ENCODE measurements at places on chromosomes 3 and 15.

GRCh38 chr3:197137751-197138150 is 108.1 kb upstream of the MELTF start:
- DNase-seq, result no peak

DNA sequence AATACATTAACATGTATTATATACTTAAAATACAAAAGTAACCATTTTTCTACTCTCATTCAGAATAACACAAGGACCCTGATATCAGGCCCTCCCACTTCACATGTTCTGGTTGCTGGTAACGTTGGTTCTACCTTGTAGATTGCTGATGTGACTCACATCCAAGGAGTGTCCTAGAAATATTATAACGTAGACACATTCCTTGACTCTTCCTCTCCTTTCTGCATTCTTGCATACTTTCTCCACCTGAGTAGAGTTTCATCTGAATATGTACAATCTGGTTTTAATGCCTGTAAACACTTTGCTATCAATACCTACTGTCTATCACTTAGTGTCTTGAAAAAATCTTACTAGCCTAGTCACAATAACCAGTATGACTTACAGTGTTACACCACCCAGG is 35.0 kb upstream of the NEDD4 start:
- DNase-seq, result no peak

- peak; percentile 37 for DNase-seq
Measured at GRCh38 chr15:67433495-67434099, 87.3 kb upstream of the C15orf61 start.

GRCh38 chr3:46897031-46897430 is 19.5 kb downstream of the PTH1R start:
- DNase-seq, result no peak

GRCh38 chr3:188497021-188497420 is 343.1 kb downstream of the LPP start:
- DNase-seq, result no peak

- DNase-seq, result no peak
Measured at GRCh38 chr15:68593828-68594532, 15.2 kb downstream of the CORO2B start.

DNA sequence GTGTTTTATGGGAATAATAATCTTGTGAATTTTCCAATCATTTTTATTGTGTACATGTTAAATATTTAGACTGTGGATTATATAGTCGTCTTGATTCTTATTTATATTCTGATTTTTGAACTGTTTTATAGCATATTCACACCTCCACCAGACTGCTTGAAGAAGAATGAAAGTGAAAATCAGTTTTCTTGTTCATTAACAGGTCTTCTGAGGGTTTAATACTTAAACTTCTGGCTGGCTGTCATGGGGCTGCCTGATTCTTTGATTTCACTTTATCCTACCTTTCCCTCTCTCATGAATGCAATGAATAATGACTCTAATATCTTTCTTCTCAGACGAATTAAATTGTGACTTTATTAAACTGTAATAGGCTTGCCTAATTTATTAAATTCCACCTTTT is 56.2 kb downstream of the ATP2C1 start:
- no peak for DNase-seq

GRCh38 chr15:89129123-89129815 is 41.0 kb downstream of the ABHD2 start:
- DNase-seq, result peak; percentile 66

- no peak for DNase-seq
Measured at GRCh38 chr3:189049458-189050236, 122.1 kb upstream of the TPRG1 start.

- DNase-seq, result no peak
Measured at GRCh38 chr3:11415099-11415498, 142.9 kb downstream of the ATG7 start.

DNA sequence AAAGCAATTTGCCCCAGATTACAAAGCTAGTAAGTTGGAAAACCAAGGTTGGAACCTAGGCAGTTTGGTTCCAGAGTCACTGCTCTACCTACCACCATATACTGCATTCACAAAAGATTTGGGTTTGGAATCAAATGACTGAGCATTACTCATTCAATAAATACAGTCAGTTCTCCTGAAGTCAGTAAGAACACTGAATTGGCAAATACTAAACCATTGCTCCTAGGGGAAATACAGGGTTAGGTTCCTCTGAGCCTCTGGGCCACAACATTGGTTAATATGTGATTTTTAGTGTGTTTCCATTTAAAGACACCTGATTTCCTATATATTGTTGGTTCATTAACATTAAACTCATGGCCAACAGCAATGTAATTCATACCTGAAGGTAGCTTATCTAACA is 2.1 kb upstream of the EIF5A2 start:
- no peak for DNase-seq

DNA sequence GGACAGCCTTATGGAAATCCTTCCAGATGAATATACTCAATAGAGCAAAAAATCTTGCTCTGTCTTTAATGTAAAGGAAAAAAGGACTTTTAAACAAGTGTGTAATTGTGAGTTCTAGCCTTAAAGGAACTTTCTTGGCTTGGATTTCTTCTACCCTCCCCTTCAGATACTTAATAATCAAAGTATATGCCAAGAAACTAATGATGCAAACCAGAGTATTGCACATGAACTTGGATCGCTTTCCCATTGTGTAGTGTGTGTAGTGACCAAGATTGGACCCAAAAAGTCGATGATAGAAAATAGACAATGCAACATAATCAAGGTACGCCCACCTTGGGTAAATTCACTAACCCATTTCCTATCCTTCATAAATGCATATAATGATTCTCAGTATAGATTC is 123.8 kb downstream of the TIGIT start:
- DNase-seq, result no peak

DNA sequence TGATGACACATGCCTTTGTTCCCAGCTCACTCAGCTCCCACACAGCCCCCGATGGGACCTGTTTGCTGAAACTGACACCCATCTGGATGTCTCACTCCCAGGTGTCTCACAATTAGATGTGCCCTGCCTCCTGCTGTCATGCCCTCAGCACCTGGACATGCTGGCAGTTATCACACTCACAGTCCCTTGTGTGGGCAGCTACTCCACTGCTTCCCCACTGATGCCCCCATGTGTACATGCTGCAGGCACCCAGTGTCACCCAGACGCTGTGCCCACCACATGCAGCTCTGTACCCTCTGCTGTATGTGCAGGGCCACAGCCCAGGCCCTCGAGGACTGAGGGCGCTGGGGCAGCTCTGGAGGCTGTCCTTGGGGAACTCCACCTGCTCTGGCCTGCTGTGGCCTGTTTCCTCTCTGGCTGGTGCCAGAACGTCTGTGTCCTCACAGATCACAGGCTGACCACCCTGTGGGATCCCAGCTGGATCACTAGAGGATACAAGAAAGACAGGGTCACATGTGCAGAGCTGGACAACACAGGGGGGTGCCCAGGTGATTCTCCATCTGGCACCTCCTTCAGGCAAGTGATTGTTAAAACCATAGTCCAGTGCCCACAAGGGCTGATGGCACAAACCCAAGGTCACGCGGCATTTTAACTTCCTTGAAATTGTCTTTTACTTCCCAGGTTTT is 14.0 kb downstream of the C3orf22 start:
- DNase-seq, result peak; percentile 7

DNA sequence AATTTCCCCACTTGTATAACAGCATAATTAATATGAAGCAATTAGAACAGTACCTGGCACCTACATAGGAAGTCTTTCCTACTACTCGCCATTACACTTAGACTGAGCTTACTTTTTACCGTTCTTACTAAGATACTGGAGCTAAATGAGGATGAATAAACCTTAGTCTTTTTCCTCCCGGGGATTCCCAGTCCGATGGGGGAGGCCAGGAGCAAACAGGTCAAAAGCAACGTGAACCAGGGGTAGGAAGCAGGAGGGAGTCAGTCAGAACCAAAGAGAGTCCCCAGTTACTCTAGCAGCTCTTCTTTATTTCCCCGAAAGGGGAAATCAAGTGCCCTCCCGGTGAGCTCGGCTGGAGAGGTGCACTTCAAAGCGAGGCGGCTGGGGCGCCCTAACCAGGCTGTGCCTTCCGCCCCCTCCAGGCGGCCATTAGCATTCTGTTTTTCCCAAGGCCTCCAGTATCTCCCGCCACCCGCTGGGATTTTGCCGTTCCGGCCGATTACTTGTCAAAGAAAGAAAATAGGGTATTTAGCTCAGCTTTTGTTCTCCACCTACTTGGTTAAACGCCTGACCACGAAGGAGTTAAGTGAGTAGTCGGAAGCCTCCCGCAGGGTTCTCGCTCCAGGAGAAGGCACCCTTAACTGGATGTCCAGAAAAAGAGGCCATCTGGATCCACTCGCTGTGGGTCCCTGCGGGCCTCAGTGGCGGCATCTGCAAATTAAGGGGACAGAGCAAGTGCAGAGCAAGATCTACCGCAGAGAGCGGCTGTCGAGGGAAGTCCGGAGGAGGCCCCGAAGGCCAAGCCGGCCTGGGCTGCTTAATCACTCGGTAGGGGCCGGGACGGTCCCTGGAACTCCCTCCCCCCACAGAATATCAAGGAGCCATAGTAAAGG is 6.3 kb upstream of the EOMES start:
- no peak for DNase-seq

DNA sequence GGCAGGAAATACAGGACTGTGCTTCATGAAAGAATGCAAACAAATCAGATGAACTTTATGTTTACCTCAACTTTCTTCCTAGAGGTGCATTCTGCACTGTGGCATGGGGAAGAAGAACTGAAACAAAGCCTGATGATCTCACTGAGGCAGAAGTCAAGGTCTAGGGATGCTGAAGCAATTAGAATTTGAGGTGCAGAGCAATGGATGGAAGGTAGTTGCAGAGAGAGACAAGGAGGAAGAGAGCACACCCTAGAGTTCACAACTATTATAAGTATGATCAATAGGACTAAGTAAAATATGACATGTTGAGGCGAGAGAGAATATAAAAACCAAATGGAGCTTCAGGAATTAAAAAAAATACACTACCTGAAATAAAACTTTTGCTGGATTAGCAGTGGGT is 420.1 kb downstream of the EDEM1 start:
- DNase-seq, result no peak

GRCh38 chr3:25690768-25691533 is 26.2 kb upstream of the TOP2B start:
- DNase-seq, result no peak

- DNase-seq, result no peak
Measured at GRCh38 chr3:32825601-32826375, 8.0 kb downstream of the TRIM71 start.

DNA sequence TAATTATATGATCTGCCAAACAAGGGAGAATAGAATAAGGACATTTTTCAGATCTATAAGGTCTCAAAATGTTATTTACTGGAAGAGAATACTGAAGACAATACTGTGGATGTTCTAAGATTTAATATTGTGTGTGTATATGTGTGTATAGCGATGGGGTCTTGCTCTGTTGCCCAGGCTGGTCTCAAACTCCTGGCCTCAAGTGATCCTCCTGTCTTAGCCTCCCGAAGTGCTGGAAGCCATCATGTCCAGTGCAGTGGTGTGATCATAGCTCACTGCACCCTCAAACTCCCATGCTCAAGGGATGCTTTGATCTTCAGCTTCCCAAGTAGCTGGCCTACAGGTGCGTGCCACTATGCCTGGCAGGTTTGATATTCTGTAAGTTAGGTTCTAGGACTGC is 91.3 kb downstream of the NBEAL2 start:
- no peak for DNase-seq

- DNase-seq, result no peak
Measured at GRCh38 chr3:176920766-176921160, 276.5 kb downstream of the TBL1XR1 start.

- peak; percentile 80 for DNase-seq
Measured at GRCh38 chr3:169662132-169662842, 1.2 kb downstream of the MECOM start.

DNA sequence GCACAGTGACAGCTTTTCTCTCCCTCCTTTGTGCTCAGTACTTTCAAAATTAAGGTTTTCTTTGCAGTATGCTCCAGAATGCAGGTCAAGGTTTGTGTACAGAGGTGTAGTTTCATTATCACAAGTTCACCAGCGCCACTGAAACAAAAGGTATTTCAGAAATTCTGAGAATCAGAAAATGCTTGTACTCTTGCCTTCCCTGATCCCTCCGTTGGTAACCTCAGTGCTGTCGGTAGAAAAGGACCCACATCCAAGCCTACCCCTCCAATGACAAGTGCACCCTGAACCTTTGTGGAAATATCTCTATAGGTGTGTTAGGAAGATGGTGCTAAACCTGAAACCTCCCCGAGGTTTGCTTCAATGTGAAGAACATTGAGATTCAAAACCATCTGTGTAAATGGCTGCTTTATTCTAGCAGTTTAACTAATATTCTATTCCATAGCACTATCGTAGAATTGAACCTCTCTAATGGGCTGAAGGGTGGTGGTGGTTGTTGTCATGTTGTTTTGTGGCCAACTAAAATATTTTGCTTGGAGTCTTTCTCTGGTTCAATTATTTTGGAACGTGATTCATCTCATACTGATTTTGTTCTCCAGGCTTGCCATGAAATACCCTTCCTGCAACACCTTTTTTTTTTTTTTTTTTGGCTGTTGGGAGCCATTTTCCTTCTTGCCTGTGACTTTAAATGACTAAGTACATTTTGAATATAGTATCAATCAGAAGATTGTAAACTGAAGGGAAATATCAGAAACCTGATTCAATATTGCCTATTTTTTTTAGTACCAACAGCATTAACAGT is 20.7 kb downstream of the ZBTB38 start:
- DNase-seq, result no peak

- peak; percentile 22 for DNase-seq
Measured at GRCh38 chr15:71448688-71449114, 333.4 kb downstream of the THSD4 start.

DNA sequence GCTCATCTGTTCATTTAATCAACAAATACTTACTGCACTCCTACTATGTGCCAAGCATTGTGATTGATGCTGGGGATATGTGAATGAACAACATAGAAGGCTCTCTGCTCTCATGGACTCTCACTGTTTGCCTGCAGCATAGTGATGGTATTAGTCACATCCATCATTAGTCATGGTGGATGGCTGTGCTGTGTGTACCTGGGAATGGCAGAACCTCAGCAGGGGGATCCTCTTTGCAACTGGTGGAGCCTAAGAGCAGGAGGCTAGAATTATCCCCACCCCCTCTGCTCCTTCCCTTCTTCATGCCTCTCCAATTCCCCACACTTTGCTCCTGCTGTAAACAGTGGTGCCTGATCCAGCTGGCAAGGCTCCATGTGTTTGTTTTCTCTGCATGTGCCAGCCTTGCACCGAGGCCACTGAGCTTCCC is 20.5 kb downstream of the BOC start:
- no peak for DNase-seq

- DNase-seq, result no peak
Measured at GRCh38 chr3:124078953-124079911, 87.3 kb upstream of the ROPN1 start.

DNA sequence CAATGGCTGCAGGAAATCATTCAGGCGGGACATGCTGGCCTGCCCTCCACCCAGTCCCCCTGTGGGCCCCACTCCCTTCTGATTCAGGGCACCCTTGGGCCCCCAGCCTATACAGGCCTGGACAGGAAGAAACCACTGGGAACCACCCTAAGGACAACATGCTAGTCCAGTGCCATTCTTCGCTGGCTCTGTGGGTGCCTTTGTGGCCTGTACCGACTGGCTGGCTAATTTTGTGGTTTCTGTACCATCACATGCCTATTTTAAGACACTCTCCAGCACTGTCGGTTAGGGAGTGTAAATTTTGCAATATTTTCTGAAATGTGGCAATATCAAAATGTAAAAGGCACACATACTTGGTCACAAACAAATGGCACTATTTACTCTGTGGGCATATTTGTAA is 61.4 kb upstream of the POLG start:
- no peak for DNase-seq

Measured in transverse colon (tissue), 4 donors.